ENCODE measurements at places on chromosomes 5 and 9.

- no peak for DNase-seq
Measured at GRCh38 chr9:106862110-106862820, 701 bp upstream of the ZNF462 start.

GRCh38 chr5:77643654-77644370 is 5.3 kb upstream of the OTP start:
- DNase-seq, result no peak

- no peak for DNase-seq
Measured at GRCh38 chr5:73280386-73280785, 107.4 kb downstream of the TMEM174 start.

GRCh38 chr5:9188956-9189355 is 356.9 kb downstream of the SEMA5A start:
- DNase-seq, result no peak

All from effector CD4-positive, alpha-beta T cell (primary cell).